ENCODE measurements at places on chromosomes 5 and 9.

GRCh38 chr5:125323613-125324012 is 577.2 kb upstream of the ZNF608 start:
- DNase-seq, result no peak

- DNase-seq, result no peak
Observed at GRCh38 chr5:145936401-145937131, at the start of gene SH3RF2. Gene SH3RF2 (plus strand): TSS chr5:145936578. CDS start chr5:145937929, 1,351 bp downstream.

GRCh38 chr5:173329491-173330337 is 1.5 kb upstream of the STC2 start:
- DNase-seq, result no peak

DNA sequence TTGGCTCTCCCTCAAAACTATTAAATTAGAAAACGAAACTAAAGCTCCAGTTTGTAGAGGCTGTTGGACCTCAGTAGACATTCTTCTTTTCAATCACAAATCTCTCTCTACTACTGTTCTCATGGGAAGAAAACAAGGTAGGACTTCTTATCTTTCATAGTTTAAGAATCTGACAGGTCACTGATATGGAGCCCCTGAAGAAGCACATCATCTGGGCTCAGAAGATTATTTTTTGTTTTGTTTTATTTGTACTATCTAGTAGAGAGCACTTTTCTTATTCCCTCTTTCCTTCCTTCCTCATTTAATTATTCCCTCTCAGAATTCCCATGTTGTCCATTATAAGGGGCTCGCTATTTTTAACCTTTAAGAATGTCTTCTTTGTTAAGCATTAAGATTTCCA is 26.3 kb downstream of the STARD4 start:
- no peak for DNase-seq

- DNase-seq, result no peak
Observed at GRCh38 chr5:180865981-180866695, 5.1 kb upstream of the ZFP62 start.

DNA sequence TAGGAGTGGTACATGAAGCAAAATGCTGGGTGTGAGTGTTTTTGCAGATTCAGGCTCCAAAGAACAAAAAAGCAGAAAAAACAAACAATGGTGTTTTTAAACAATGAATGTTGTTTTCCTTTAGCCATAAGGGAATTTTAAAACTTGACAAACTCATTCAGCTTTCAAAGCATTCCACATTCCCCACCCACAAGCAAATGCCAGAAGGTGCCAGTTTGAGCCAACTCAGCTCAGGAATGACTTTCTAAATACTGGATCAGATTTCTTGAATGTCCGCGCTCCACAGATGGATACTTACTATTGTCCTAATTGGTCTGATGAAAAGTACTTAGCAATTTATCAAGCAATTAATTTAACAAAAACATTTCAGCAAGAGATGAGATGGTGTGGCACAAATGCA is 12.9 kb upstream of the MOB3B start:
- peak; percentile 31 for DNase-seq

- DNase-seq, result no peak
Observed at GRCh38 chr5:138666226-138666742, 86.9 kb upstream of the CTNNA1 start.

All from NCI-H1105 treated with DMSO at 0.1 percent for 48 hours (cell line).